ENCODE measurements at places on chromosomes 7 and 10.

DNA sequence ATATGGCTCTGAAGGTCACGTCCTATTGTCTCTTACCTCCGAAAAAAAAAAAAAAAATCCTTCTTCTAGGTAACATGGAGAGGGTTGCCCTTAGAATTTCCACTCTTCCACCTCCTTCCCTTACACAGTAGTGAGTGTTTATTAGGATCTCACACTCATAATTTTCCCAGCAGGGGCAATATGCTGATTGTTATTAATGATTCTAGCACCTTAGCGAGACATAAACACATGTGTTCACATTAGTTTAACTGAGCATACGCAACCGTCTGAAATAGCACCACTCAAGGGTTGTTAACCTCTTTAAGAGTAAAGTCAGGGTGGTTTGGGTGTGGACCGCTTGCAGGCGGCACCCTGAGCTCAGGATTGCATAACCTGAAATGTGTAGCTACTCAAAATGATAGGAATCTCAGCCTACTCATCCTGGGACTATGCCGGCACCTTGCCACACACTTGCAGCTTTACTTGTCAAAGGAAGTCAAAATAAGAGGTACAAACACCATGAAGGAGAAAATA, 52.2 kb downstream of the CPEB3 start:
- H3K4me1 ChIP-seq: no peaks in the 10 kb centered on the region
- no peaks in the 10 kb centered on the region for H3K27me3 ChIP-seq
- DNase-seq: peak; percentile 67
- no peak overlapping the region for H3K27ac ChIP-seq
- peak overlapping the region; percentile 55 for H3K4me3 ChIP-seq

DNA sequence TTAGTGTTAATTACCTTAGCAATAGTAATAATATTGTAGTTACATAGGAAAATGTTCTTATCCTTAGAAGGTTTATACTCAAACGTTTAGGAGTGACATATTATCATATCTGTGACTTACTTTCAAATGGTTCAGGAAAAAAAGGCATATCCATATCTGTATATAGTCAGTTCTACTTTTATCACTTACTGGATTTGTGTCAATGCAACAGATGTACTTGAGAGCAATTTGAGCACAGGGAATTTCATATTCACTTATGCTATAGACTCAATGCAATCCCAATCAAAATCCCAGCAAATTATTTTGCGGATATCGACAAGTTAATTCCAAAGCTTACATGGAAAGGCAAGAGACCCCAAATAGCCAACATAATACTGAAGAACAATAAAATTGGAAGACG, 10.0 kb downstream of the DENND11 start:
- no peaks in the 10 kb centered on the region for H3K27me3 ChIP-seq
- H3K27ac ChIP-seq: no peak overlapping the region
- no peak for DNase-seq
- H3K36me3 ChIP-seq: no peaks in the 10 kb centered on the region

DNA sequence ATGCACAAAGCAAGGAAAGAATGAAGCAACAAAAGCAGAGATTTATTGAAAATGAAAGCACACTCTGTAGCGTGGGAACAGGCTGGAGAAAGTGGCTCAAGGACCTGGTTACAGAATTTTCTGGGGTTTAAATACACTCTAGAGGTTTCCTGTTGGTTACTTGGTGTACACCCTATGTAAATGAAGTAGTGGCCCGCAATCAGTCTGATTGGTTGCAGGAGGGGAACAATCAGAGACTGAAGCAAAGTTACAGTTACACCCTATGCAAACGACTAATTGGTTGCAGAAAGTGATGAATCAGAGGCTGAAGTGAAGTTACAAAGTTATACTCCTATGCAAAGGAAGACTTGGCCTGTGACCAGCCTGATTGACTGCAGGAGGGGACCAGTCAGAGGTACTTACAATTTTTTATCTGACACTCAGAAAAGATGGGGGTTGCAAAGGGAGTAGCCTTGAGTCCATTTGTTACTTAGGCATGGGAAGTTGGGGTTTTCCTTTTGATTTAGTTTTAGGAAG, 3.6 kb upstream of the MTPN start:
- H3K36me3 ChIP-seq: no peaks in the 10 kb centered on the region
- peak overlapping the region; percentile 45 for H3K27ac ChIP-seq
- DNase-seq: no peak

DNA sequence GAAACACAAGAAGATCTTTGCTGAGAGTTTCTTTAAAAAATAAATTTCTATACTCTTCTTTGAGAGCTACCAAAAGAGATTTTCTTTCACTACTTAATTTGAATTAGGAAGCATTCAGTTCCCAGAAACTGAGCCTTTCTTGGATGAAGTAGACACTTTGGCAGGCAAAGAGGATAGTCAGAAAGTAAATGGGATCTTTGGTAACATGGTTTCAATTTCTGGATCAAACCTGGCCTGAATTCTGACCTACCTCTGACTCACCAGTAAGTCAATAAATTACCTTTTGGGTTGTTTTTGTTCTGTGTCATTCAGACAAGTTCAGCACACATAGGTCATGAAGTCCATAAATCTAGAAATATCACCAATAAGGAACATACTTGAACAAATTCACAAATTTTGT, 26.8 kb upstream of the CABCOCO1 start:
- H3K4me3 ChIP-seq: no peak overlapping the region
- no peak overlapping the region for H3K27ac ChIP-seq
- no peak for DNase-seq
- no peaks in the 10 kb centered on the region for H3K27me3 ChIP-seq
- H3K4me1 ChIP-seq: no peaks in the 10 kb centered on the region

DNA sequence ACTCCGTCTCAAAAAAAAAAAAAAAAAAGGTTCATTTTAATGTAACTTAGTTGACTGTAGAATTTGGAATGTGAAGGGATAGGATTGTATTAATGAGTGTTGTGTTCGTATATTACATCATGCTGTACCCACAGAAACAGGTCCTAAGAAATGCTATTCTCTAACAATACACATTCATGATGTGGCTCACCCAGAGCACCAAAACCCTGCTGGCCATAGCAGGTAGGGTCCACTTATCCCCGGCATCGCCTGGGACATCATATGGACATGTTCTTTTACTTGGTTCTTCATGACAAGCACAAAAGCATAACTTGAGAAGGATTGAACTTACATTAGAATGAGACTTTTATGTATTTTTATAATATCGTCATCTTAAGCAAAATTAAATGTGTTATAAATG, 241.5 kb downstream of the CACNB2 start:
- DNase-seq: no peak
- no peaks in the 10 kb centered on the region for H3K36me3 ChIP-seq
- H3K27ac ChIP-seq: no peak overlapping the region
- no peaks in the 10 kb centered on the region for H3K4me1 ChIP-seq
- H3K27me3 ChIP-seq: no peaks in the 10 kb centered on the region

- no peak overlapping the region for H3K27ac ChIP-seq
- H3K4me1 ChIP-seq: peaks cover 33% of the 10 kb centered on the region
- no peaks in the 10 kb centered on the region for H3K27me3 ChIP-seq
- DNase-seq: no peak
- H3K36me3 ChIP-seq: no peaks in the 10 kb centered on the region
- no peak overlapping the region for H3K4me3 ChIP-seq
Measured at GRCh38 chr7:43491984-43492383, 90.9 kb upstream of the STK17A start.

DNA sequence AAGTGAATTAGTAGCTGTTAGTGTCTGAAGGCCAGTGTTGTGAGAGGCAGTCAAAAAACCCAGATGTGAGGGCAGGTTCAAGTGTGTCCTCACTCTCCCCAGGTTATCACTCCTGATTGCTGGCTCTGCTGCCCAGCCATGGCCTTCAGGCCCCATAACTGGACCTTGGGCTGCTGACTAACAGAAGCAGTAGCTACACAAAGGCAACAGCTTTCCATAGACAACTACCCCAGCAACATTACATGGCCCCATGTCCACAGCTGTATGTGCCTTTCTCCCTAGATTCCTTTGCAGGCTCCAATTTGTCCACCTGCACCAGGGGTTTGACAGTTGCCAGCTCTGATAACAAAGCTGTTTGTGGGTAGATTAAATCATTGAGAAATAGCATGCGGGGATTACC, 297.8 kb downstream of the ARL4A start:
- no peak overlapping the region for H3K27ac ChIP-seq
- no peak for DNase-seq
- H3K36me3 ChIP-seq: no peaks in the 10 kb centered on the region
- peaks cover 9% of the 10 kb centered on the region for H3K4me1 ChIP-seq

- no peaks in the 10 kb centered on the region for H3K4me1 ChIP-seq
- no peak overlapping the region for H3K27ac ChIP-seq
- H3K27me3 ChIP-seq: no peaks in the 10 kb centered on the region
- H3K4me3 ChIP-seq: no peak overlapping the region
Measured at GRCh38 chr10:126844406-126844805, 60.8 kb upstream of the DOCK1 start.

DNA sequence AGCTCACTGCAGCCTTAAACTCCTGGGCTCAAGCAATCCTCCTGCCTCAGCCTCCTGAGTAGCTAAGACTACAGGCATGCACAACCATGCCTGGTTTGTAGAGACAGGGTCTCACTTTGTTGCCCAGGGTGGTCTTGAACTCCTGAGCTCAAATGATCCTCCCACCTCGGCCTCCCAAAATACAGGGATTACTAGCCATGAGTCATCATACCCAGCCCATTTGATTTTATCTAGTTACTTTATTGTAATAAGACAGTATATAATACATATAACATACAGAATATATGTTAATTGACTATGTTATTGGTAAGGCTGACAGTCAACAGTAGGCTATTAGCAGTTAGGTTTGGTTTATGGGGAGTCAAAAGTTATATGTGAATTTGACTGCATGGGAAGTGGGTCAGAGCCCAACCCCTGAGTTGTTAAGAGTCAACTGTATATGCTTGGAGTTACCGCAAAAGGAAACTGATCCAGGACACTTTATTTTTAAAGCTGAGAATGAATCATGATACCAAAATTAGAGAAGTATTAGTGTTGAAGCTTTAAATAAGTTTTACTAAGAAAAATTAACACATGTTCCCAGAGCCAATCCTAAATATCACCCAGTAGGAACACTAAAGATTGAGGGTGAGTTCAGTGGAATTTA, 20.7 kb upstream of the KMT2E start:
- H3K4me1 ChIP-seq: no peaks in the 10 kb centered on the region
- H3K4me3 ChIP-seq: no peak overlapping the region
- H3K27me3 ChIP-seq: no peaks in the 10 kb centered on the region
- no peaks in the 10 kb centered on the region for H3K36me3 ChIP-seq

DNA sequence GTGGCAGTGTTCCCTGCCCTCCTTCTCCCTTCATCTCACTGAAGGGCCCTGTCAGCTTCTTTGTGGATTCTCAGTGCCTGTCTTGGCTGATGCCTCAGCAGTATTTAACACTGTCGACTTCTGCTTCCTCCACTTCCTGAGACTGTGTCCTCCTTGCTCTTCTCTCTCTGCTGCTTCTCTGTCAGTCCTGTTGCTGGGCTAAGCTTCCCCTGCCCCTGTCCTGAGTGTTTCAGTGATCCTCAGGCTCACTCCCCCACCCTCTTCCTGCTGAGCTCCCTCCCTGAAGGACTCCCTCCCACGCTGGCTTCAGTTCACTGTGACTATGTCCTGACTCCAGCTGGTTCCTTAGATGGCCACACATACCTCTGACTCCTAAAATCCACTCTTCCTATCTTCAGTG, 64.9 kb downstream of the CREM start:
- DNase-seq: no peak
- no peaks in the 10 kb centered on the region for H3K27me3 ChIP-seq
- peak overlapping the region; percentile 71 for H3K27ac ChIP-seq
- H3K36me3 ChIP-seq: no peaks in the 10 kb centered on the region
- no peak overlapping the region for H3K4me3 ChIP-seq
- H3K4me1 ChIP-seq: peaks cover 4% of the 10 kb centered on the region

- no peak overlapping the region for H3K4me3 ChIP-seq
- H3K27ac ChIP-seq: no peak overlapping the region
- no peaks in the 10 kb centered on the region for H3K36me3 ChIP-seq
- H3K27me3 ChIP-seq: no peaks in the 10 kb centered on the region
- no peaks in the 10 kb centered on the region for H3K4me1 ChIP-seq
Measured at GRCh38 chr7:44811571-44811970, 15.1 kb downstream of the PPIA start.

GRCh38 chr10:70856454-70856853, 31.9 kb downstream of the PCBD1 start:
- H3K27me3 ChIP-seq: no peaks in the 10 kb centered on the region
- H3K4me1 ChIP-seq: peaks cover 29% of the 10 kb centered on the region
- no peaks in the 10 kb centered on the region for H3K36me3 ChIP-seq
- no peak overlapping the region for H3K27ac ChIP-seq
- no peak for DNase-seq

- no peak overlapping the region for H3K4me3 ChIP-seq
- no peaks in the 10 kb centered on the region for H3K4me1 ChIP-seq
- DNase-seq: no peak
- H3K36me3 ChIP-seq: no peaks in the 10 kb centered on the region
- H3K27me3 ChIP-seq: no peaks in the 10 kb centered on the region
- H3K27ac ChIP-seq: no peak overlapping the region
Measured at GRCh38 chr10:77501152-77501845, 136.3 kb downstream of the KCNMA1 start.

GRCh38 chr10:2118201-2118600, 380.9 kb upstream of the ADARB2 start:
- no peak for DNase-seq
- no peak overlapping the region for H3K4me3 ChIP-seq
- H3K27me3 ChIP-seq: no peaks in the 10 kb centered on the region
- no peaks in the 10 kb centered on the region for H3K36me3 ChIP-seq
- no peak overlapping the region for H3K27ac ChIP-seq

DNA sequence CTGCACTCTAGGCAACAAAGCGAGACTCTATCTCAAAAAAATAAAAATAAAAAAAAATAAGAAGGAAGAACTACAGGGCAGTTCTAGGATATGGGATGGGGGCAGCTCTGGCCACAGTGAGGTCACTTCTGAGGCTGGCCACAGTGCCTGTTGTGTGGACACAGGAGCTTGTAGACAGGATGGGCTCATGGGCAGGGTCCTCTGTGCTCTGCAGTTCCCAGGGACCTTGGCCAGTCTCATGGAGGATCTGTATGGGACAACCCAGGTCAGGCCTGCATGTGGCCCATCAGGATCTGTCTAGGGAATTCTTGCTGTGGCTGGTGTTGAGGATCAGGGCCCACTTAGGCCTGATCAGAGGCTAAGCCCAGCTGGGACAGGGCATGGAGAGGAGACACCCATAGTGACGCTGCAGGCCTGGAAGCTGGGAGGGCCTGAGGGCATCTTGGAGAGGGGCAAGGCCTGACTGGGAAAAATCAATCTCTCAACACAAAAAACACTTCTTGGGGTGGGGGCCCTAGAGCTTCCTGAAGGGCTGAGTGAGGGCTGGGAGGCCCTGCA, 19.4 kb upstream of the PAX2 start:
- no peak for DNase-seq
- peaks cover 29% of the 10 kb centered on the region for H3K27me3 ChIP-seq
- no peak overlapping the region for H3K27ac ChIP-seq
- no peak overlapping the region for H3K4me3 ChIP-seq
- no peaks in the 10 kb centered on the region for H3K36me3 ChIP-seq

GRCh38 chr7:150337659-150338081, 3.8 kb downstream of the RARRES2 start:
- H3K4me1 ChIP-seq: peaks cover 3% of the 10 kb centered on the region
- no peak for DNase-seq
- H3K4me3 ChIP-seq: no peak overlapping the region
- peak overlapping the region; percentile 26 for H3K27ac ChIP-seq
- H3K27me3 ChIP-seq: no peaks in the 10 kb centered on the region
- H3K36me3 ChIP-seq: no peaks in the 10 kb centered on the region

All from right lobe of liver (tissue), 6 donors.